ENCODE measurements at places on chromosomes 6 and 20.

- no peak for DNase-seq
Observed at GRCh38 chr6:4736371-4736873, 39.8 kb upstream of the CDYL start.

- no peak for DNase-seq
Observed at GRCh38 chr6:63816401-63816981, 180.9 kb downstream of the PHF3 start.

- DNase-seq, result peak; percentile 96
Observed at GRCh38 chr6:7389451-7390225, at the start of the genes CAGE1 and RIOK1. CAGE1 (minus strand) TSS chr6:7389742; CDS start chr6:7387173, 2,569 bp downstream. RIOK1 (plus strand) TSS chr6:7389808; CDS start chr6:7390003, 195 bp downstream.

- no peak for DNase-seq
Observed at GRCh38 chr6:67896476-67896875, 738.6 kb upstream of the ADGRB3 start.

DNA sequence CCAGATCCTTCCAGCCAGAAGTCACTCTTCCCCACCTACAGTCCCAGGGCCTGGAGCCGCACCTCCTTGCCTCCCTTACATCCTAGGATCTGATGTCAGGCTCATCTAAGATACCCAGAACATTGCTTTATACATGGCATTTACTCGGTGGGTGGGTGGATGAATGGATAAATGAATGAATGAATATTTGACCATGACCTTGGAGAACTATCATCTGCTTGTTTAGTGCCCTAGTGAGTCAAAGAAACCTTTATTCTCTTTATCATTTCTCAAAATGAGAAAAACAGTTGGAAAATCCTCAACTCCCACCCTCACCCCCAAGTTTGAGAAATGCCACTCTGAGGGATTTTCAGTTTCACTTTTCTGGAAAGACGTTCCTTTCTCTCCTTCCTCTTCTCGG lies 56.0 kb downstream of the DAAM2 start:
- no peak for DNase-seq

GRCh38 chr6:7445885-7446461 lies 56.4 kb downstream of the RIOK1 start:
- no peak for DNase-seq

GRCh38 chr20:60283281-60283680 lies 325.1 kb downstream of the CDH26 start:
- DNase-seq, result peak; percentile 25

DNA sequence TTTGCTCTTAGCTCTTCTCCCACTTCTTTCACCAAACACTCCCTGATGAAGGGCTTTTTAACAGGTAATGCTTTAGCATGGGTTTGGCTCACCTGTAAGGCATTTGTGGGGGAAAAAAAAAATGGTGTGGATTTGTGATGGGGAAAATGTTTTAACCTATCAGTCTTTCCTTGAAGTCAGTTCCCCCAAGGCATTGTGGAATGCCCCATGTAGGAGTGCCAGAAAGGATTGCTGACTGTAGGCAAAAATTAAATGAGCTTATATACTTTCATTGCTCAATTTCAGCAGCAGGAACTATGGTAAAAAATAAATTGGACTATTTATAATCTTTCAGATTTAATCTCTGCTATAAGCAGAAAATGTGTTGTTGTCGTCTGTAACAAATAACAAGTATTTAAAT lies 10.6 kb upstream of the SASH1 start:
- no peak for DNase-seq

- no peak for DNase-seq
Observed at GRCh38 chr6:9398071-9398766, 962.9 kb upstream of the SLC35B3 start.

- no peak for DNase-seq
Observed at GRCh38 chr20:652615-653109, 338 bp downstream of the SRXN1 start.

GRCh38 chr6:143515061-143515760 lies 3.7 kb upstream of the FUCA2 start:
- no peak for DNase-seq

- DNase-seq, result no peak
Observed at GRCh38 chr20:21262812-21263211, 40.3 kb upstream of the XRN2 start.

DNA sequence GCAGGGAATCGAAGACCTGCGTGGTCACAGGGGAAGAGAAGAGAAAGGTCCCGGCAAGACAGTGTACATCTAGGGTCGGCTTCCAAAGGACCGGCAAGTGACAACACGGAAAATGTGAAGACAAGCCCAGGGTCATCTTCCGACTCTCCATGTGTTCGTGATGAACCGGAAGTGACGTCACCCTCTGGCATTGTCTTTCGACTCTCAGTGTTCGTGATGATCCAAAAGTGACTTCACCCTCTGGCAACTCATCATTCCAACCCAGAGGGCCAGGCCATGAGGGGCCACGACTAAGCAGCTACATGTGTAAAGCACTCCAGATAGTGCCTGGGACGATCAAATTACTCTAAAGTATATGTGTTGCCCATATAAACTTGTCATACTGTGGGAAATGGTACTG lies 290.8 kb downstream of the THBS2 start:
- DNase-seq, result no peak

DNA sequence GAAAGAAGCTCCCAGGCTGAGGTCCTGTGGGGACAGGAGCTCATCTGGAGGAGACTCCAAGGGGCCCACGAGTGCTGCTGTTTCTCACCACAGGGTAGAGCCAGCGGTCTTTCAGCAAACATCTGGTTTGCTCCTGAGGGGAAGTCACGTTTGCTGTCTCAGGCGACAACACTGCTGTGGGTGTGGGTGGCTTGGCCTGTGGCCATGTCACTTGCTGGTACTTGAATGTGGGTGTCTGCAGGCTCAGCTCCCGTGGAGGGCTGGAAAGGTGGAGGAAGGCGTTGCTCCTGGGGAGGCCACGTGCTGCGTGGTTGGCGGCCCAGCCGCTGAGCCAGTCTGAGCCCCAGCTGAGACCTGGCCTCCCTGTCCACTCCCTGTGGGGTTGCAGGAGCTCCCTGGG lies 52.8 kb upstream of the MPC1 start:
- DNase-seq, result no peak

DNA sequence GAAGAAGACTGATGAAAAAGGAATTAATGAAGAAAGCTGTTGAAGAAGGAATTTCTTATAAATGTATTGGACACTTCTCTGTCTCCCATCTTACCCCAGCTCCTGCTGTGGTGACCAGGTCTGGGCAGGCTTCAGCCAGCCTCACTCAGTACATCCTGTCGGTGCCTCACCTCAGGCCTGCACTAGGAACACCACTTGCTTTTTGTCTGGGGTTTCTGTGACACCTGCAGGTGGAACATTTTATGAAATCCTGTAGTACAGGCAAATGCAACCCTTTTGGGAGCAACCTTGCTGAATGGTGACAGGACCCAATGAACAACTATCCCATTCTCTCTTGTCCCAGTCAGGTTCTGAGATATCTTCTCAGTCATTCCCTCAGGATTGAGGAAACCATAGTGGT lies 129.7 kb downstream of the PRDM13 start:
- no peak for DNase-seq

- no peak for DNase-seq
Observed at GRCh38 chr6:157036245-157036711, 259.1 kb downstream of the ARID1B start.

GRCh38 chr20:433300-433975 lies 25.3 kb downstream of the RBCK1 start:
- no peak for DNase-seq
